ENCODE measurements at places on chromosomes 13 and 19.

DNA sequence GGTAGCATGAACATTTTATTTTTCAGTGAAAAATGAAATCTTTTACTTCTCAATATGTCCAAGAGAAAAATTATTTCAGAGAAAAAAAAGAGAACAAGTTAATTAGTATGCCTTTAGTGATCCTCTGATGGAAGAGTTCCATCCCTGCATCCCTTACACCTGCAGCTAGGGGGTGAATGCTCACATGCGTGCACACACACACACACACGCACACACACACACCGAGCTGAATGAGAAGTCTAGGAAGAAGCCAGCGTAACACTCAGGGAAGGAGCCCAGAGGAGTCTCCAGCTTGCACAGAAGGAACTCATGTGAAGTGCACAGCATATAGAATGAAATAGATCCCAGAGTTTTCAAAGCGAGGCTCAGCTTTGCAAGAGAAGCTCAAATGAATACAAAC, 510.5 kb downstream of the IRS2 start:
- DNase-seq = no peak

GRCh38 chr13:111093136-111093535, 22.0 kb upstream of the ARHGEF7 start:
- DNase-seq = no peak

DNA sequence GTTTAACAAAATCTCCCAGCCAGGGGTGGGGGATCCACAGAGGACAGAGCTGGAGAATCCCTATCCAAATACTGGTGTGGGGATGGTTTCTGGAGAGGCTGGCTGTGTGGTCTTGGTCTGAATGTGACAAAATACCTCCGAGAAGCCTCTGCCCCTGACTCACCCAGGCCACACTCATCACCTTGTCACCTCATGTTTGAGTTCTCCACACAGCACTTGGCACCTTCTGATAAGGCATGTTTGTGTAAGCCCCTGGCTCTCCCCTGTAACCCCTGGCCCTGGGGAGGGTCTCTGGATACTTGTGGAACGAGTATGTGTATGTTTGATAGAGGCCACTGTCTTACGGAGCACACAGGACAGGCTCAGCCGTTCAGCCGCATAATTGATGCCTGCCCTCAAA, 14.7 kb downstream of the TECR start:
- no peak for DNase-seq

DNA sequence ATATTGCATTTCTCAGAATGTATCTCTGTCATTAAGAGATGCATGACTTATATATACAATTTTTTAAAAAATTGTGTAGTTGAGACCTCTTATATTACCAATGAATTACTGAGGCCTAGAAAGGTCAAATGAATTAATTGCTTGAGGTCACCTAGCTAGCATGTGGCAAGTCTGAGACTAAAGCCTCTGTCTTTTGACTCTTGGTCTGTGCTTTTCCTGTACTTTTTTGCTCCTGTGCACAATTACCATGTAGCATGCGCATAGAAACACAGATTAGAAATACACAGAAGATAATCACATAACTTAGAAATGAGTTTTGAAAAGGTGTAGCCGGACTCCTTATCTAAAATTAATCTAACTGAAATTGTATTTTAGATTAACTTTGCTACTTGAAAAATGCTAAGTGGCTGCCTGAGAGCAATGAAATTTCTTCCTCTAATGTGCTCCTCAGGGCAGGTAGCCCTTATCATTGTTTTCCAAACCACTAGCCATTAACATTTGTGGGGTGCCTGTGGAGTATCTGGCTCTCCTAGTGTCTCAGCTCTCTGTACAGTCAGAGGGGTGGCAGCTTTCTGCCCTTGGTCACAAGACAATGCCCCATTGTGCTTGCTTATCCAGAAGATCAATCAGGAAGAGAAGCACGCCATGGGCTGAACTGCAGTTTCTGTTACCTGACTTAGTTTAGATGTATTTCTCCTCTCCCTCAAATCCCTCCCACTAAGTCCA, 119.6 kb downstream of the RFC3 start:
- no peak for DNase-seq
